Fibroblast of lung (primary cell): ENCODE measurements at places on chromosomes 11 and 22.
A peak's percentile ranks its signal among the peaks of the same experiment; 100 is the strongest.

DNA sequence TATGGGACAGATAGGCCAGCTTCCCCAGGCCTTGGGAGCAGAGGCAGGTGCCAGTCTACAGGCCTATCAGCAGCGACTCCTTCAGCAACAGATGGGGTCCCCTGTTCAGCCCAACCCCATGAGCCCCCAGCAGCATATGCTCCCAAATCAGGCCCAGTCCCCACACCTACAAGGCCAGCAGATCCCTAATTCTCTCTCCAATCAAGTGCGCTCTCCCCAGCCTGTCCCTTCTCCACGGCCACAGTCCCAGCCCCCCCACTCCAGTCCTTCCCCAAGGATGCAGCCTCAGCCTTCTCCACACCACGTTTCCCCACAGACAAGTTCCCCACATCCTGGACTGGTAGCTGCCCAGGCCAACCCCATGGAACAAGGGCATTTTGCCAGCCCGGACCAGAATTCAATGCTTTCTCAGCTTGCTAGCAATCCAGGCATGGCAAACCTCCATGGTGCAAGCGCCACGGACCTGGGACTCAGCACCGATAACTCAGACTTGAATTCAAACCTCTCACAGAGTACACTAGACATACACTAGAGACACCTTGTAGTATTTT lies 26.6 kb upstream of the L3MBTL2 start:
- H3K27ac ChIP-seq: no peak overlapping the region
- no peak overlapping the region for H3K4me3 ChIP-seq
- H3K4me1 ChIP-seq: no peaks in the 10 kb centered on the region

- H3K4me3 ChIP-seq: peak overlapping the region; percentile 70
- peak overlapping the region; percentile 37 for H3K27ac ChIP-seq
- peaks cover 7% of the 10 kb centered on the region for H3K4me1 ChIP-seq
- H3K27me3 ChIP-seq: no peaks in the 10 kb centered on the region
- DNase-seq: peak; percentile 41
- peaks cover 4% of the 10 kb centered on the region for H3K36me3 ChIP-seq
Observed at GRCh38 chr22:31488988-31489617, 539 bp downstream of the EIF4ENIF1 start.

DNA sequence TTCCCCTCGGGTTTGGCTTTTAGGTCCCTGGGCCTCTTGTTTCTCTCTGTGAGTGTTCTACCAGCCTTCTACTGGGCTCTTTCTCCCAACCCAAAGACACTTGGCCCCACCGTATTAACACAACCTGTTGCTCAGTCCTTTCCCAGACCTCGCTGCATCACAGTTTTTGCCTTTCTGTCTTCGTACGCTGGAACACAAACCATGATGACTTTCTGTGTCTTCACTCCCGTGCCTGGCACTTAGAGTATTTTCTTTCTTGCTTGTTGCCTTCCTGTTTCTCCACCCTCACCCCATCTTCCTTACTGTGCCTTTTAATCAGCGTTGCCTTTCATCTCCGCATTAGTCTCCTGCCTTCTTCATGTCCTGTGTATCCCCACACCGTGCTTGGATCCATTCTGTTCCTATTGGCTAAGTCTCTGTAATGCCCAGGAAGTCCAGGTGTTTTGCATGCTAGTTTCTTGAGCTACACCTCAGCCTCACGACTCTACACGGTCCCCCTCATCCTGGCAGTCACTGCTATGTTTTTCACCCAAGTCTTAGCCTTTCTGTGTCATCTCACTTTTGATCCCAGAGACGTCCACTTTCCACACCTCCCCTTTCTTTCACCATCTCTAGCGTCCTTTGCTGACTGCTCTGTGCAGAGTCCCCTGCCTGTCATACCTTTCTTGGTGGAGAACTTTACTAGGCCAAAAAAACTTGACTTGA lies 1.6 kb downstream of the MARK2 start:
- H3K4me3 ChIP-seq: peak overlapping the region; percentile 70
- no peaks in the 10 kb centered on the region for H3K27me3 ChIP-seq
- no peaks in the 10 kb centered on the region for H3K36me3 ChIP-seq

- H3K36me3 ChIP-seq: no peaks in the 10 kb centered on the region
- H3K4me3 ChIP-seq: no peak overlapping the region
- no peak for DNase-seq
- no peak overlapping the region for H3K27ac ChIP-seq
- H3K27me3 ChIP-seq: no peaks in the 10 kb centered on the region
- no peaks in the 10 kb centered on the region for H3K4me1 ChIP-seq
Observed at GRCh38 chr11:94332814-94333213, 28.4 kb downstream of the IZUMO1R start.

- no peaks in the 10 kb centered on the region for H3K4me1 ChIP-seq
- no peak for DNase-seq
- no peak overlapping the region for H3K27ac ChIP-seq
- H3K4me3 ChIP-seq: no peak overlapping the region
- peaks cover 7% of the 10 kb centered on the region for H3K27me3 ChIP-seq
- no peaks in the 10 kb centered on the region for H3K36me3 ChIP-seq
Observed at GRCh38 chr11:94678901-94679300, 89.3 kb upstream of the AMOTL1 start.

DNA sequence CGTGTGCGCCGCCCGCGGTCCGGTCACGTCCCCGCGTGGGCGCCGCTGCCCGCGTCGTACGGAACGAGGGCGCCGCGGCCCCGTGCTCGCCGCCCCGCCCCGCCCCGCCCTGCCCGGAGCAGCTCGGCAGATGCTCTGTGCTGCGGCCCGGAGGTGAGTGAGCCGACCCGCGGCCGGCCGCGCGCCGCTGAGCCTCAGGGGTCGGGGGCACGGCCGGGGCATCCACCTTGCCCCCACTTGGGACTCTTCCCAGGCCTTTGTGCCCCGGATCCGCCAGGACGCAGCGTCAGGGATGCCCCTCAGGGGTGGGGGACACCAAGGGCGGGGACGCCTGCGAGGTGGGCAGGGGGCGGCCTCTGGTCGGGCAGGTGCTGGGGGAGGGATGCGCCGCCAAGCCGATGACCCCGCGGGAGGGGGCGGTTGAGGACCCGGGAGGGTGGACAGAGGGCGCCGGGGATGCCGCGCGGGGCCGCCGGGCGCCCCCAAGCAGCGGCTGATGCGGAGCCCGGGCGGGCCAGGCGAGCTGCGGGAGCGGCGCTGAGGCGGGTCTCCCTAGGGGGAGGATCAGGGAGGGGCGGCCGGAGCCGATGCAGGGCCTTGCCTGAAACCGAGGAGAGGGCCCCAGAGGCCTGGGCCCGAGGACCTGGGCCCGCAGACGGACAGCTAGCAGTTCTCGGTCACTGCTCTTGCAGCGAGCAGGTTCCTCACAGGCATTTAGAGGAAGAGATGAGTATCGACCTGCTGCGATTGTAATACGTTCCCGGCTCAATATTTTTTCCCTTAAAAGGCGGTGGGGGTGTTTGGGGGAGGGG lies at the start of gene GNAZ:
Gene GNAZ, plus strand, starts transcription at position 102 of the 812 bp plus-strand sequence. CDS start 25,177 bp downstream, outside the sequence.
- H3K27me3 ChIP-seq: peaks cover 6% of the 10 kb centered on the region
- H3K27ac ChIP-seq: no peak within 1 kb of the TSS
- H3K4me1 ChIP-seq: peaks cover 5% of the 10 kb centered on the region
- peak within 1 kb of the TSS; percentile 56 for H3K4me3 ChIP-seq
- no peak for DNase-seq
- H3K36me3 ChIP-seq: no peaks in the 10 kb centered on the region
